ENCODE measurements at places on chromosomes 3 and 15.
A peak's percentile ranks its signal among the peaks of the same experiment; 100 is the strongest.

- peak; percentile 12 for DNase-seq
These were observed 8.2 kb downstream of the RCN2 start for GRCh38 chr15:76939715-76940114.

DNA sequence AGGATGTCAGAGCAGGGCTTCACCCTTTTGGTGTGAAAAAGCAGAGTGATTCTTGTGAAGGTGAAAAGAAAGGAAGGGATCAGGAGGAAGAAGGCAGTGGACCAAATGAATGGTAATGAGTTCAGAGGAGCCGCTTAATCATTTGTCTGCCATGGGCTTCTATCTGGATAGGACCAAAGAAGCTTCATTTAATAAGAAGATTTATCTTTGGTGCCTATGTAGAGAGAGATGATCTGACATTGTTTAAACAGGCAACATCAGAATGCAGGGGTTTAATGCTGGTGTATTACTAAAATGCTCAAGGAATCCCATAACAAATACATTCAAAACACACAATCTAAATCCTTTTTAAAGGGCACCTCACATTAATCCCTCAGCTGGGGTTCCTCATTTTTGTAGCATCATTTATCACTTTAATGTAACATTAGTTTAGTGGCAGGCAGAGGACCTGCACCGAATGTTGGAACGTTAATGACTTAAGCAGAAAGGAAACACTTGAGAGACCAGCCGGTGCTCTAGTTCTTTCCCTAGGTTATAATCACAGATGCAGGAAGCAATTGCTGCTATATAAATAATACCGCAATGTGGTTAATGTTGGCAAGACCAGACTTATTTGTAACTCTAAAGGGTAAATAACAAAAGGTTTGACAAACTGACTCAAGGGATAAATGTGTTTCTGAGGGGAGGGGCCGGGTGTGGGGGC lies 27.9 kb upstream of the IL1RAP start:
- DNase-seq: no peak

DNA sequence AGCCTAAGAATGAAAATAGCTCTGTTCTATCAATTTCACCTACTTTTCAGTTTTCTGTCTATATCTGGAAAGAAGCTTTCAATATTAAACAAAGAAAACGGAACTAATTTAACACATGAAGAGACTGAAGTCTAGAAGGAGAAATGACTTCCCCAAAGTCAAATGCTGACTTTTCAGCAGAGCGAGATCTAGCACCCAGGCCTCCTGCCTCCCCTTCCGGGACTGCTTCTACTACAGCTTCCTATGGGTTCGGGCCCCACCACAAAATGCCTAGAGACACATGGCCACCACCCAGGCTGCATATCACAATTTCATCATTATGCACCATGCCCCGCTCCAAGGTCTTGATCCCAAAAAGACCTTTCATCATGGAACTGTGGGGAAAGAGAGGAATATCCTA lies 104.5 kb downstream of the SST start:
- DNase-seq: no peak

- peak; percentile 70 for DNase-seq
These were observed 1.4 kb downstream of the MFGE8 start for GRCh38 chr15:88911766-88912118.

- peak; percentile 18 for DNase-seq
These were observed 29.0 kb downstream of the CCDC33 start for GRCh38 chr15:74265046-74265639.

DNA sequence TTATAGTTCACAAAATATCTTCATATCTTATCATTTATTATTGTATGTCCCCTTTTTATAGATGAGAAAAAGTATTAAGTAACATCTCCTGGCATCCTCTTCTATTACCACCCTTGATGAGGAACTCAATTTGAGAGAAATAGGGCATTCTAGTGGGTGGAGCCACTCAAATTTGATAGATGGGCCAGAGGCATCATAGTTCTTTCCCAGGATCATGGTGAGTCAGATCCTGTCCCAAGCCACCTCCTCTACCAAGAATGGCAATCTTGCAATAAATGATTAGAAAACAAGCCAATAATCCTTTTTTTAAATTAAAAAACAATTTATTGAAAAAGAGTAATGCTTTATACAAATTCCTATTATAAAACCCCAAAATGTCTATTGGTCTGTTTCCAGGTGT lies 16.8 kb downstream of the CLDN1 start:
- DNase-seq: no peak

DNA sequence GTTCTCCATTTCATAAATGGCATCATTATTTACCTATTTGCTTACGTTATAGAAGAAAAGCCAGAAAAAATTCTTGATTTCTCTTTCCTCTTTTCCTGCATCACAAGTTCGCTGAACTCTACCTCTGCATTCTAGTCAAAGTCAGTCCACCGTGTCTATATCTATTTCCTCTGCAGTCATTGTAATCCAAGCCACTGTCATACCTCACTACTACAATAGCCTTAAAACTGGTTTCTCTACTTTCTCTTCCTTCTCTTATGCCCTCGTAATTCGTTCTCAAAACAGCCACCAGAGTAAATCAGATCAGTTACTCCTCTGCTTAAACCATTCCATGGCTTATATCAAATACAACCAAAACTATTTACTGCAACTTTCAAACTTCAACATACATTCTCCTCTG lies 13.4 kb upstream of the FAM81A start:
- no peak for DNase-seq

GRCh38 chr3:142976621-142977398 lies 13.3 kb upstream of the PAQR9 start:
- peak; percentile 96 for DNase-seq

DNA sequence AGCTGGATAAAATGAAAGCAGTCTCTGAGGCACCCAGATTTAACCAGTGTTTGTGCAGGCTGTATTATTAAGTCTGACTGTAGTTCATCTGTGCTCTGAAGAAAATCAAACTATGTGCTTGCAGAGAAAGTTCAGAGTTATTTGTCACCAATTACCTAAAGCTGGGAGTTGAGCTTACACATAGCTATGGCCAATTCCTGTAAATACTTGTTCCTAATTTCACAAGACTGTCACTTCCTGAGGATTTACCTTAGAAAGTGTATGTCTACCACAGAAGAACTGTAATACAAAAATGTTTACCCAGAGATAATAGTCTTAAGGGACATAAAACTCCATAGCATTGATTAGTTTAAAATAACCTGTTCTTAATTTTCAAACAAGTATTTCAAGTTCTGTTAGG lies 628.4 kb upstream of the TGFBR2 start:
- DNase-seq: no peak

DNA sequence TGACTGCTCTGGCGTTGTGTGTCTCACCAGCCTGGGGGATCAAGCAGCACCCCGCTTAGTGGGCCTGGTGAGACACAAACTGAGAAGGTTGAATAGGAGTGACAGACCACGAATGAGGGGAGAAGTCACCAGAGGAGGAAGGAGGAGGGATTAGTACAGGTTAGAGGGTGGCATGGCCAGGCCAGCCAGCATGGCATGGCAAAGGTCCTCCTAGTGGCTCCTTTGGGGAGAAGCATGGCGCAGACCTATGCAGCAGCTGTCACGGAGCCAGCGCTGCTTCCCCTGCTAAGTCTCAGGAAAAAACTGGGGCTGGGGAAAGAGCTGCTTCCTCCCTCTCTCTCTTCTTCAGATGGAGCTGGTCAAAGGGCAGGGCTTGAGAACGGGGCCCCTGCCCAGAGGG lies 48.6 kb downstream of the ZDHHC3 start:
- DNase-seq: no peak

GRCh38 chr15:59380902-59381610 lies 8.4 kb upstream of the MYO1E start:
- DNase-seq: no peak

- DNase-seq: peak; percentile 36
These were observed 272.0 kb downstream of the KLF13 start for GRCh38 chr15:31598620-31599019.

- no peak for DNase-seq
These were observed 33.3 kb upstream of the TBC1D23 start for GRCh38 chr3:100227511-100227921.

GRCh38 chr15:98077186-98077585 lies 116.7 kb downstream of the ARRDC4 start:
- DNase-seq: no peak

- DNase-seq: no peak
These were observed 68.4 kb downstream of the WHAMM start for GRCh38 chr15:82877825-82878224.

- no peak for DNase-seq
These were observed 174.5 kb downstream of the CACNA1D start for GRCh38 chr3:53668872-53669271.

GRCh38 chr3:133474251-133474801 lies 74.5 kb downstream of the BFSP2 start:
- DNase-seq: peak; percentile 89

- DNase-seq: no peak
These were observed 2.9 kb downstream of the LTK start for GRCh38 chr15:41510728-41511127.

DNA sequence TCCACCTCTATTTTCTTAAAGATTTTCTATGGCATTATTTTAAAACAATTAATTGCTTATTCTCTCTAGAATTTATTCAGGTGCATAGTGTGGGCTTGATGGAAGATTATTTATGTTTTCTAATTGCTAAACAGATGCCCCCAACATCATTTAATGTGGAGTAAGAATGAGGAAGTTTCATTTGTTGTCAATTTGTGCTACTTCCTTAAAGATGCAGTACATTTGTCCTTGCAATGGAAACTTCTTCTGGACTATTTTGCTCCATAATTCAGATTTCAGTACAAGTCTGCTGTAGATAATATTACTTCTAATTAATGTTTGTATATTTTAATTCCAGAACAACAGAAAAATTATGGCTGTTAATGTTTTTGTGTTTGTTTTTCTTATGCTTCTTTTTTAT lies 104.8 kb downstream of the TGFBR2 start:
- no peak for DNase-seq

DNA sequence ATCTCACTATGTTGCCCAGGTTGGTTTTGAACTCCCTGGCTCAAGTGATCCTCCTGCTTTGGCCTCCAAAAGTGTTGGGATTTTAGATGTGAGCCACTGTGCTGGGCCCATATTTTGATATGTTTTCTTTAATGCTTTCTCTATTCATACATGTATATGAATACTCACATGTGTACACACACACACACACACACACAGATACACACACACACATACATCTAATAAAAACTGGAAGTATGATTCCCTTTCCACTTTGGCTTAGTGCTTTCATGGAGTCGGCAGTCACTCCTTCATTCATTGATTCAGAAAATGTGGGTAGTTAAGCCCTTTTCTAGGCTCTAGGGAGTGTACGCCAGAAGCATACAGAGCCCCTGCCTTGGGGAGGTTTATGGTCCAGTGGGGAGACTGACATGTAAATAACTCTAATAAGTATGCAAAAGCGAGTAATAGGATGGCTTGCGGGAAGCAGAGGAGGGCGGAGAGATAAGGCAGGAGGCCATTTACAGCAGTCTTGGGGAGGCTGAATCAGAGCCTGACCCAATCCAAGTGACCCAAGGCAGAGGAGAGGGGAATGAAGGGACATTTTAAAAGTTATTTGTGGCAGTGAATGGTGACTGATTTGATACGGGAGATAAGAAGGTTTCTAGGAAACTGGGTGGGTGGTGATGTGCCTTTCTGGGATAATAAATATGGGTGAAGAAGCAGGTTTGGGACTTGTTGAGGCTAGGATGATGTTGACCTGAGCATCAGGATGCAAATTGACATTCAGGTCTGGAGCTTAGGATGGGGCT lies 32.5 kb upstream of the TATDN2 start:
- no peak for DNase-seq

DNA sequence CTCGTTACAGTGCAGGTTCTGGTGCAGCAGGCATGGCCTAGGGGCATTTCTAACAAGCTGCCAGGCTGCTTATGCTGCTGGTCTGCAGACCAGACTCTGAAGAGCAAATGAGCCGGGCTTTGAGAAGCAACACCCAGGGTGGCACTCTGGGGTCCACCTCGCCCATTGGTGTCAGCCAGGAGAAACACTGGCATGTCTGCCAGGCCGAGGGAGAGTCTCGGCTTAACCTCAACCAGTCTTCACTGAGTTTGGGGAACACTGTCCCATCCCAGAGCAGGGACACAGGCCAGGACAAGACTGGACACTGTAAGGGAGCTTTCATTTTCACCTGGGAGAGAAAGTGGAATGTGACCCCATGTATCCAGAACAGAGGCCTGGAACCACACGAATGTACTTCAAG lies 93.4 kb downstream of the TOP2B start:
- no peak for DNase-seq

- no peak for DNase-seq
These were observed 22.4 kb downstream of the SPSB4 start for GRCh38 chr3:141073580-141073979.

GRCh38 chr15:50854601-50855490 lies 53.6 kb upstream of the AP4E1 start:
- peak; percentile 11 for DNase-seq

DNA sequence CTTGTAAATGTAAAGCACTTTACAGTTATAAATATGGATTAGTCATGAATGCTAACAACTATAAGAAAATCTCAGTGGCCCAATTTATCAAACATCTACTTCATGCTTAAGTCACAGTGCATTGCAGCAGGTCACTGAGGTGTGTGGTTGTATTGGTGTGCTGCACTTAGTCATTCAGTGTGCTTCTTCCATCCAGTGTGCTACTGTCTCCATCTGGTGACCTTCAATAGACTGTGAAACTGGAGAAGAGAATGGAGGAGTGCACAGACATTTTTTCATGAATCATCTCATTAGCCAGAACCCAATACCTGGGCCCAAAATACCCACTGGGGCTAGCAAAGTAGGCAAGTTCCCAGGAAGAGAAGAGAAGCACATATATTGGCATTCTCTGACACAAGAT lies 199.6 kb downstream of the SHOX2 start:
- no peak for DNase-seq

- peak; percentile 31 for DNase-seq
These were observed 457.1 kb upstream of the ROBO2 start for GRCh38 chr3:76582632-76583378.

DNA sequence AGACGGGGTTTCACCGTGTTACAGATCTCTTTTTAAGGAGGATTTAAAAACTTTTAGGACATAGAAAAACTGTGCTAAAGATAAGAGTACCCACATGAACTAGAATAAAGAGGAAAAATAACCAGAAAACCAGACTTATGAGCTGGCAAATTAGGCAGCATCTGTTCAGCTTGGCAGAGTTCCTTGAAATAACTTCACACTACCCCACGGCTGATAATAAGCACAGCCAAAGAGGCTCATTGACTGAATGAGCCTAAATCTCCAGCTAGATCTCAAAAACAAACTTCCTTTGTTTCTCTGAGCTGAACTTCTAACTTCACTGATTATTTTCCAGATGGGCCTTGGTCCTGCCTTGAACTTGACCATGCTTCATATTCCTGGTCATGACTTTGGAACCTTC lies 26.7 kb upstream of the PIK3R4 start:
- DNase-seq: no peak

DNA sequence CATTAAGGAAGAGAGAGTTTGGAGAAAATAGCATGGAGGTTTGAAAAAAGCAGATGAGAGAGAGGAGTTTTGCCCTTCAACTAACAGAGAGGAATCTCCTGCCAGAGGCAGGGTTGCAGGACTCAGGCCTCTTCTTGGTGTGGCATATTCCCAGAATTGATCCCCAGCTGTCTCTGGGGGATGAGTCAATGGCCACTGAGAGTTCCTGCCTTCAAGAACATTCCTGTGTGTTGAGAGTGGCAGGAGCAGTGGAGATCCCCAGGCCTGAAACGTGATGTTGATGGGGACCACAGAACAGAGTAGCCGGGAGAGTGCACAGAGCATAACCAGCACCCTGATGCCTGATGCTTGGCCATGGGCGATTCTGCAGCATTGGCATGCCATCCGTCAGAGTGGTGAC lies 348.4 kb upstream of the THBS1 start:
- peak; percentile 95 for DNase-seq

- no peak for DNase-seq
These were observed 20.7 kb upstream of the POC1A start for GRCh38 chr3:52174896-52175295.

- DNase-seq: peak; percentile 87
These were observed 89.7 kb upstream of the GK5 start for GRCh38 chr3:142315083-142315482.

Measured in IMR-90 (cell line).